Suppressor macrophage treated with lipopolysaccharide for 4 hours (primary cell): ENCODE measurements at places on chromosomes 3 and 15.

DNA sequence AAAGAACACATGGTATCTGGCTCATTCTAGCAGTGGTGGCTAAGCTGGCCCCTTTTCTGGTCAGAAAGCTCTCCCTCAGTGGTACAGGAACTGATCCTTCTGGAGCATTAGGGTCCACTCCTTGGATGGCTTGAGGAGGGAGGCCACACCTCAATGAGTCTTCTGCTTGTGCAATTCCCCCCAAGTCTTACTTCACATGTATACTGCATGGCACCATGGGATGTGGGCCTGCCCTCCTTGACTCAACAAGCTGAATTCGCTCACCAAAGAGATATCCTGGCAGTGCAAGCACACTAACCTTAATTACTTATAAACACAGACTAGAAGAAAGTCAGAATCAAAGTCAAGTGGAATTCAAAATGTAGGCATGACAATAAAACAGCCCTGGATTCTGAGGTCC, 133.8 kb upstream of the SLC2A2 start:
- no peak for DNase-seq

DNA sequence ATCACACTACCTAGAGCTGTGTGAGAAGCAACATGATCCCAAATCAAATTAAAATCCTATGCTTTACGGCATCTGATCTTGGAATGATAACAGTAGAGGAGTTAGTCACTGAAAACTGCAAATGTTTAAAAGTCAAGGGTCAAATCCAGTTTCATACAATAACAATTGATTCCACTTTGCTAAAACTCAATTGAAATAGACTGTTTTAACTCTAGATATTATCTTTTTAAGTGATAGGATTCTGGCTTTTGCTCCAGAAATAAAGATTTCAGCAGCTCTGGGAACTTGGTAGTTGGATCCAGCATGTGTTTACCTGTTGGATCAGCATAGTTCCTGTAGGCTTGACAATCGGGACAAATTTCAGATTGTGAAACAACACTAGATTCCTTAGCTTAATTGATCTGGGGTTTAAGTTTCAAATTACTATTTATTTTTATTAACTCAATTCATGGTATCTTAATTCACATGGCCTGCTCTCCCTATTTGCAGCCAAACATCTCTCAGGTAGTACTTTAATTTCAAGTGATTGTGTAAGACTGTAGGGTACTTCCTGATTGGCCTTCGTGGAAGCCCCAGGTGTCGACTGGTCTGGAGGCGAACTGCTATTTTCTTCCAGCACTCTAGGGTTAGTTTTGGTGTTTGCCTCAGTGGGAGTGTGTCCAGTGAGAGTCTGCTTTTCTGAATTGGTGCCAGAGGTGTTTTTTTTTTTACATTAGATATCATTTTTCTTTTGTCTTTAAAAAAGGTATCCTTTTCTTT, 16.6 kb downstream of the NFKBIZ start:
- DNase-seq, result no peak

- DNase-seq, result peak; percentile 20
These were observed 202.2 kb upstream of the BHLHE40 start for GRCh38 chr3:4776980-4777581.

DNA sequence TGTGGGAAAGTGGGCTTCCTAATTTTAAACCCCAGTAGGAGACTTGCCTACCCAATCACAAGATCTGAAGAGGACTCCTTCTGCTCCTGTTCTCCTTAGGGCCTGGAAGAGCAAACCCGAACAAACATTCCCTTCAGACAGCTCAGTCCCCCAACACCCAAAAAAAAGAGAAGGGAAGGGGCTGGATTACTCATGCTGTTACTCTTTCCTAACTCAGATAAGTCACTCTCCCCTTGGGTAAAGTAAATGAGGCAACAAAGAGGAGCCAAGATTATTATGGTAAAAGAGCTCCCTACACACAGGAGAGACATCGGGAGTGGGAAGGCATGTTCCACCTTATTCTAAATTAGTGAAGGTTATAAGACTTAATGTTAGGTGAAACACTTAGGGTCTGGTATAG, 18.1 kb upstream of the LEKR1 start:
- no peak for DNase-seq

GRCh38 chr3:197597335-197597734, 41.6 kb upstream of the BDH1 start:
- DNase-seq, result no peak

GRCh38 chr3:21274079-21274571, 476.9 kb downstream of the ZNF385D start:
- no peak for DNase-seq

- no peak for DNase-seq
These were observed 45.8 kb downstream of the EEFSEC start for GRCh38 chr3:128199110-128199509.

DNA sequence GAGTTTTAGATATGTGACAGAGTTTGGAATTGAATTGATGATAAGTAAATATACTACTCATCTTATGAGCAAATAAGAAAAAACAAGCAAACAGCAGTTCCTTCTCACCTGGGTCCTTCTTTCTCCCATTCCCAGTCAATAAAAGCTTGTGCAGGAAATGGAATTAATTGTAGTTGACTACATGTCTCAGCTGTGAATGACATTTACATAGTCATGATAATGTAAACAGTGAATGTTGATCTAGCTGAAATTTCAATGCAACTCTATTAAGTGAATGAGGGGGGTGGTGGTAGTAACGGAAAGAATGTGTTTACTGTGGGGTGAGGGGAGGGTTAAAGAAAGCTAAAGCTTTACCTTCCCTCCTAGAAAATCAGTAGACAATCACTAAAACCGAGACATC, 76.2 kb downstream of the NFKBIZ start:
- DNase-seq, result no peak
